H1 (cell line): ENCODE measurements at places on chromosomes 6 and 20. TPM values are rescaled to one million over a fixed set of nuclear protein-coding genes. Genes with fewer than 3 reads are reported as not detected.

GGTLC1 gene
- not detected in 2 replicates for total RNA-seq

LINC00237 gene
- 0.28 and 0.69 TPM in 2 replicates for total RNA-seq

C2 gene
- total RNA-seq = 0.26 and 0.61 TPM in 2 replicates

CALHM4 gene
- total RNA-seq = not detected in 2 replicates

OPRL1 gene
- 0.52 and 0.63 TPM in 2 replicates for total RNA-seq

PPDPF gene
- total RNA-seq = 125 and 138 TPM in 2 replicates

IBTK gene
- total RNA-seq = 23.1 and 24.2 TPM in 2 replicates

VSTM2L gene
- 1.3 and 1.6 TPM in 2 replicates for total RNA-seq

SLC29A1 gene
- 187 and 196 TPM in 2 replicates for total RNA-seq

TOX2 gene
- total RNA-seq = 3.4 TPM in 2 replicates

PLN gene
- not detected in 2 replicates for total RNA-seq

- no peak overlapping the region for H3K27ac ChIP-seq
- H3K4me1 ChIP-seq = no peaks in the 10 kb centered on the region
- no peaks in the 10 kb centered on the region for H3K36me3 ChIP-seq
Observed at GRCh38 chr6:54426995-54427394, 118.8 kb downstream of the TINAG start.

DNA sequence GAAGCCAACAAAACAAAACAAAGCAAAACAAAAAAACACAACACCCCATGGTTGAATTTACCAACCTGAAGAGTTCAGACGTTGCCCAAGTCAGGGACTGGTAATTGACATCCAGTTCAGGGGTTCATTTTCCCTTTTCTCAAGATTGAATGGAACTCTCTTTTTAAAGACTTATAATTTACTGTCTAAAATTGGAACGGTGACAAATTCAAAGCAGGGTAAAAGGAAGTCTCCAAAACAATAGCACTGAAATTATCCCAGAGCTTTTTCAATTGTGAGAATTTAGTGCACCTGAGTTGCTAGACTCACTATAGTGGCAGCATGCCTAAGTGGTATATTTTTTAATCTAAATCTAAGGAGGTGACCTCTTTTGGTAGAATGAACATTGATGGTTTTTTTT is 90.9 kb upstream of the PREP start:
- no peak overlapping the region for H3K27ac ChIP-seq
- no peak for DNase-seq
- H3K4me1 ChIP-seq = no peaks in the 10 kb centered on the region

- no peak overlapping the region for H3K4me3 ChIP-seq
- H3K4me1 ChIP-seq = no peaks in the 10 kb centered on the region
- DNase-seq = no peak
- H3K27me3 ChIP-seq = no peaks in the 10 kb centered on the region
Observed at GRCh38 chr6:16437984-16438383, 199.6 kb downstream of the GMPR start.

GRCh38 chr20:36462440-36463211 is 78.7 kb upstream of the MYL9 start:
- no peak overlapping the region for H3K27ac ChIP-seq
- DNase-seq = no peak
- H3K4me3 ChIP-seq = peak overlapping the region; percentile 89
- peaks cover 11% of the 10 kb centered on the region for H3K4me1 ChIP-seq
- no peaks in the 10 kb centered on the region for H3K36me3 ChIP-seq

DNA sequence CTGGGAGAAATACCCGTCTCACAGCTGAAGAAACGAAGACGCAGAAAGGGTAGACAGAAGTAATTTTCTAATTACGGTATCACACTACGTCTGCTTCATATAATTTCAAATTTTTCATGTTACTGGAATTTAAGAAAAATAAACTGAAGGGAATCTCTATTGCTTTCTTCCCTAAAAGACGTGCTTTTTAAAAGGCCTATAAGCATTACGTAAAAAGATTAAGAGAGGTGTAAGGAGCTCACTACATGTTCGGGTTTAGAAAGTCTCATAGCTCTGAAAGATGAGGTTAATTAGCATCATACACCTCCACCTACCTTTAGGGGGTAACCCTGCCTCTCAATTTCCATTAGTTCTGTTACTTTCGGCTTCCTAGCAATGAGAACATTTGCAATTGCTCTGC is 787 bp upstream of the PLAGL1 start:
- H3K27ac ChIP-seq = no peak overlapping the region
- peaks cover 32% of the 10 kb centered on the region for H3K27me3 ChIP-seq
- no peak for DNase-seq
- no peaks in the 10 kb centered on the region for H3K36me3 ChIP-seq

DNA sequence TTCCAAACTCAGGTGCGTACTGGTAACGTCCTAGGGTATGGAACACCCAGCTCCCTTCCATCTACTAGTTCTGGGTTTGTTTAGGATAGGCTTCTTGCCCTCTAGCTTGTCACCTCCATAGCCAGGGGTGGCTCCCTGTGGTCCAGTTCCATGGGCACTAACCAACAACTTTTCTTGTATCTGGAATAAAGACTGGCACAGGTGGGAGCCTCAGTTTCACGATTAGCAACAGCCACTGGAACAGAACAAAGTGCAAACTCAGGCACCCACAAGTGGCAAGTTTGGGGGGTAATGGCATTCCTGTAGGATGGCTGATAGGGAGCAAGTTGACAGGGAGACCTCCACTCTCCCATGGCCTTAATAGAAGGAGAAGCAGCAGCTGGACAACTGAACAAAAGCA is 5.6 kb upstream of the APMAP start:
- DNase-seq = no peak
- H3K27ac ChIP-seq = no peak overlapping the region
- no peaks in the 10 kb centered on the region for H3K4me1 ChIP-seq
- H3K27me3 ChIP-seq = no peaks in the 10 kb centered on the region

GRCh38 chr6:108113557-108114519 is 39.3 kb upstream of the OSTM1 start:
- peaks cover 22% of the 10 kb centered on the region for H3K4me1 ChIP-seq
- H3K4me3 ChIP-seq = peak overlapping the region; percentile 57
- H3K27me3 ChIP-seq = peaks cover 69% of the 10 kb centered on the region
- H3K36me3 ChIP-seq = peaks cover 3% of the 10 kb centered on the region; the same call in 1 of the 2 replicates
- H3K27ac ChIP-seq = no peak overlapping the region

GRCh38 chr6:169953686-169954085 is 202.3 kb downstream of the ERMARD start:
- no peaks in the 10 kb centered on the region for H3K36me3 ChIP-seq
- 0 out of 2 replicates have a peak, but pooled peaks cover 6% of the 10 kb centered on the region for H3K4me1 ChIP-seq
- no peak for DNase-seq
- no peaks in the 10 kb centered on the region for H3K27me3 ChIP-seq
- no peak overlapping the region for H3K27ac ChIP-seq

DNA sequence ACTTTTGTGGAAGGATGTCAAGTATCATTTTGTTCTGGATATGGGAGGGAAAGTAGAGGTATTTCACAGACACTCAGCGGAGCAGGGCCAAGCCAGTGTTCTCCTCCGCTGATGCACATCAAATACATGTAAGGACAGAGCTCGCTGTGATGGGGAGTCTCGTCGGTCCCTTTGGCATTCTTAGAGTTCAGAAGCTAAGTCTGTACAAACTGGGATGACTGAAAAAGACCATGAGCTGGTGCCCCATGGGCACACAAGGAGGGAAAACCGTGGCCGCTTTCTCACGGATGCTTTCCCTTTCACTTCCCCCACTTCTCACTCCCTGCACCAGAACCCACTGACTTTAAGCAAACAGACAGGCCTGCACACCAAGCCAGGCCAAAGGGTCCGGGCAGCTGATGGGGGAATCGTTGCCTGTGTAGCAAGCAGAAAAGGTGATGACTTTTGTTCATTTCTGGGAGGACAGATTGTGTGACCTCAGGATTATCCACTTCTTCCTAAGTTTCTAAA is 27.7 kb upstream of the MPC1 start:
- H3K4me1 ChIP-seq = 0 out of 2 replicates have a peak, but pooled peaks cover 3% of the 10 kb centered on the region
- H3K27ac ChIP-seq = no peak overlapping the region
- no peak overlapping the region for H3K4me3 ChIP-seq
- no peaks in the 10 kb centered on the region for H3K27me3 ChIP-seq
- DNase-seq = no peak

DNA sequence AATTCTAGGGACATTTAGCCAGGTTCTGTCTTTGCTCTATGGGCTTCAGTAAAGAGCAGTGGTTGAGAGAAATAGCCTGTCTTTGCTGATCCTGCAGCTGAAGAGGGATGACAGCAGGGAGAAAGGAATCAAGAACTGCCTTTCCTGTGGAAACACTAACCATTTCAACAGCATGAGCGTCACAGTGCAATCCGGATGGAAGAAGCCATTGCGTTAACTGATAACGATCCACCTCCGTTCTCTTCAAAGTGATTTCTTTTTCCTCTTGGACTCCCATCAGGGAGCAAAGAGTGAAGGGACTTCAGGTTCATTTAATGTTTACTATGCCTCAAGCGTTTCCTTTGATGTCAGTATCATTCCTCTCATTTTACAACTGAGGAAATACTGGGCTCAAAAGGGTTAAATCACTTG is 35.2 kb upstream of the EEF1E1 start:
- no peak overlapping the region for H3K4me3 ChIP-seq
- H3K27ac ChIP-seq = no peak overlapping the region
- DNase-seq = no peak

DNA sequence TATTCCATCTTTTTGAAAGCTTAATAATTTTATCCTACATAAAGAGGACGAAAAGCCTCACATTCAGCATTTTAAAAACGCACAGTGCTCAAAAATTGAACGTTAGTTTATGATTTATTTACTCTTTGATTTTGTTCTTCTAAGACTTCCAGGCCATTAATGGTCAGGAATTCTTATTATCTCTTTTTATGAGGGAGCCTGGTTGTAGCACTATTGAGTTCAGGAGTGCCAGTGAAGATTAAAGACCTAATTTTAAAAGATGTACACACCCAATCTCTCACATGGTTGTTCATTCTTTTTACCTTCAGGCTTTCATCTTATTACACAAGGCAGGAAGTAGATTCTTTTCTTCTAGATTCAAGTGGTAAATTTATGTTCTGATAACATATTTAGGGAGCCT is 68.6 kb downstream of the HDDC2 start:
- no peaks in the 10 kb centered on the region for H3K4me1 ChIP-seq
- H3K36me3 ChIP-seq = no peaks in the 10 kb centered on the region
- DNase-seq = no peak
- no peak overlapping the region for H3K27ac ChIP-seq

DNA sequence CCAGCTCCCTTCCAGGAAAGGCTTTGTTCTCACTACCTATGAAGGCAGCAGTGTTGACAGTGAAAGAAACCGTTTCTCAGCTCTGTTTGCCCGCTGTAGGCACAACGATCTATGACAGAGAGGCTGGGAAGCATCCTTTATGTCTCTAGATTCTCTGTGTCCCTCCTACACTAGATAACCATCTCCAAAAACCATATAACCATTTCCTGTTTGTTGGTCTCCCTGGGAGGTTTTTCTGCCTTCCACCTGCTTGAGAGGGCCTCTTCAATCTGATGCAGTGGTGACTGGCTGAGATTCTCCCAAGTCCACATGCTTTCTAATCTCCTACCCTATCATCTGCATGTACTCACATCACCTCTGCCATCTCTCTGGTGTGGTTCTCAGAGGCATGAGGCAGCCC is 32.0 kb upstream of the TMEM217 start:
- no peaks in the 10 kb centered on the region for H3K27me3 ChIP-seq
- H3K36me3 ChIP-seq = peaks cover 41% of the 10 kb centered on the region
- H3K27ac ChIP-seq = no peak overlapping the region
- no peaks in the 10 kb centered on the region for H3K4me1 ChIP-seq

GRCh38 chr20:45834797-45835161 is 1.2 kb downstream of the SNX21 start:
- no peak overlapping the region for H3K27ac ChIP-seq
- peak overlapping the region; percentile 61; the same call in 1 of the 2 replicates for H3K4me3 ChIP-seq
- no peak for DNase-seq

GRCh38 chr6:47076422-47077344 is 34.6 kb upstream of the ADGRF1 start:
- H3K36me3 ChIP-seq = no peaks in the 10 kb centered on the region
- H3K4me1 ChIP-seq = peaks cover 3% of the 10 kb centered on the region
- no peak overlapping the region for H3K27ac ChIP-seq

- H3K36me3 ChIP-seq = no peaks in the 10 kb centered on the region
- no peaks in the 10 kb centered on the region for H3K27me3 ChIP-seq
- no peak overlapping the region for H3K27ac ChIP-seq
- no peaks in the 10 kb centered on the region for H3K4me1 ChIP-seq
Observed at GRCh38 chr6:116631379-116631990, 15.2 kb downstream of the RSPH4A start.

DNA sequence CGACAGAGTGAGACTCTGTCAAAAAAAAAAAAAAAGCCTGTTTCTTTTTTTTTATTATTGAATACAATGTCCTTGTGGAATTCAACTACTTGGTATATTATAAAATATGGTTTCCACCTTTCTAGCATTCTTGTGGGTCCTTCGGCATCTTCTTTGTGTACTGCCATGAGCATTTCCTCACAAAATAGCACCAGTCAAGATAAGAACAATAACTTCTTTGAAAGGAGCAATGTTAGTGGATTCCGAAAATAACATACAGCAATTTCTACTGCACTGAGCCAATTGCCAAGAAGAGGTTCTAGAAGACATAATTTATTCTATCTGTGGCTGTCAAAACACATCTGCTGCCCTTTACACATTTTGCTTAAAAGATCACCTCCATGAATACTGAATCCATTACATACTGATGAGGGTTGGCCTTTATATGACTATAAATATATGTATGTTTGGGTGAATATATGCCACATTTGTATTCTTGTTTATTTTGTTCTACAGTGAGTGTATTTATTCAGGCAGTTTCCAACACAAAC is 19.1 kb upstream of the SPTLC3 start:
- no peak overlapping the region for H3K27ac ChIP-seq
- H3K4me1 ChIP-seq = no peaks in the 10 kb centered on the region; the same call in 1 of the 2 replicates
- H3K27me3 ChIP-seq = no peaks in the 10 kb centered on the region
- no peaks in the 10 kb centered on the region for H3K36me3 ChIP-seq
- H3K4me3 ChIP-seq = no peak overlapping the region
- DNase-seq = no peak

DNA sequence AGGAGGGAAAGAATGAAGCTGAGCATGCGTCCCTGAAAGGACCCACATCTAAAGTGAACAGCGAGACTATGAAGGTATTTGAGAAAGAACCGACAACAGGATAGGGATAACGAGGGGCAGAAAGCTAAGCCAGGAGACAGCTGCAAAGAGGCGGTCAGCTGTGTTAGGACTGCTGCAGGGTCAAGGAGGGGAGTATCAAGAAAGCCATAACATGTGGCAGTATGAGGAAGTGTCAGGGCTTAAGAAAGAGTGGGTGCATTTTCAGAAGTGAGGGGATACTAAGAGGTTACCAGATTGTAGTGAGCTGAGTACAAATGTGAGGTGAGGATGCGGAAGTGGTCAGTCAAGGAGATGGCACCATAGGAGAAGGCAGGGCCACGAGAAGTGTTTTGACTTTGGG is 21.2 kb downstream of the MYLIP start:
- H3K36me3 ChIP-seq = peaks cover 54% of the 10 kb centered on the region
- no peak overlapping the region for H3K4me3 ChIP-seq
- no peak for DNase-seq
- no peak overlapping the region for H3K27ac ChIP-seq
- H3K27me3 ChIP-seq = no peaks in the 10 kb centered on the region

GRCh38 chr20:51542571-51543421 is at the start of gene NFATC2:
NFATC2 (minus strand) TSS chr20:51542719; CDS start chr20:51542499, 220 bp downstream.
- no peaks in the 10 kb centered on the region for H3K36me3 ChIP-seq
- H3K27ac ChIP-seq = no peak within 1 kb of the TSS
- peak; percentile 59 for DNase-seq
